ENCODE measurements at places on chromosomes 16 and 17.

DNA sequence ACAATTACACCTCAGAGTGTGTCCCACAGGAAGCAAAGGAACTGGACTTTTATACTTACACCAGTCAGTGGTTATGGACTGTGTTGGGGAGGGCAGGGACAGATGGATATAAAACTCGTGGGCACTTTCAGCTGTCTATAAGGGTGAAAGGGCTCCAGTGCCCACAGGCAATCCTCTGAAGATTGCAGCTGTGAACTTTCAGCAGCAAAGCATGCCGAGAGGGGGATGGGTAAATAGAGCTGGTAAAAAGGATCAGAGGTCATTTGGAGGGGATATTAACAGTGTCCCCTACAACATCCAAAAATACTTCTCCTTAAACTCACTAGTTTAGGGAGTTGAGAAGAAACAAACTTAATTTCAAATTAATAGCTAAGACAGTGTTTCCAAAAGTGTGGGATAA, 13.3 kb upstream of the RFWD3 start:
- no peak for DNase-seq

DNA sequence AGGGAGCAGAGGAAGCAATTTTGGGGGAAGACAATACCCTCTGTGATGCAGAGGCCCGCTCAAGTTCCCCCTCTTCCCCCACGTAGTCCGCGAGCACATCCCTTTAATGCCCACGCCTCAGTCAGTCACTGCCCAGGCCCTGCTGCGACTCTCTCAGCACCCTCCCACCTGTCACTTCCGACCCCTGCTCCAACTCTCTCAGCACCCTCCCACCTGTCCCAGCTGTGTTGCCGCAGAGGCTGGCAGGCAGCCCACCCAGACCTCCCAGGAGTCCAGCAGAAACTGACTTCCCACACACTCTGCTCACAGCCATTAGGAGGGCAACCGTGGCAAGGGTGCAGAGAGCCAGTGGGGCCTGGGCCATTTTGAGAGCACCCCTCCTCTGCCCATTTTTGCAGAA, 92.7 kb downstream of the WSCD1 start:
- DNase-seq, result no peak

GRCh38 chr16:70276392-70276791, 12.9 kb downstream of the AARS1 start:
- DNase-seq, result no peak

- peak; percentile 42 for DNase-seq
Observed at GRCh38 chr17:16987830-16988601, 16.1 kb upstream of the TNFRSF13B start.

DNA sequence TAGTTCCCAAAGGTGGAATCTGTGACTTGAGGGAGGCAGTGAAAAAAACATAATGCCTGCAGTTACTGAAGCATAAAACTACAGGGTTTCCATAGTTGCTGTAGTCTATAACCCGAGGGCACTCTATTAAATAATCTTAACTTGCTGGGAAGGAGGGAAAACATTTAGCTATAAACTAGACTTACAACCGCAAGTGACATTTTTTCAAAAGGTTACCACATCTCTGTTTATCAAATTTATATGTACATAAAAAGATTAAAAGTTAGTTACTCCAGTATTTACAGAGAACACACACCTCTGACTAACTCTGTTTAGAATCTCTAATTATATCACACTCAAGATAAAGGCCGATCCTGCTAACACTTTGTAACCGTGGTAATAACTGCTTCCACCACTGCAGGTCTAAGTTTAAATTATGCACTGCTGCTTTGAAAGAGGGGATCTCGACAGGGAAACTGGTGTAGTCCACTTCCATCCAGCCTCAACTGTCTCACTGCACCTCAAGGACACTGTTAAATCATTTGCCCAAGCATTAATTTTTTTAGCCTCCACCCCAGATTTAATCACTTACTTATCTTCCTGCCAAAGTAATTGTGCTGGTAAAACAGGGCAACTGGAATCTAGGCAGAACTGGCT, 14.6 kb downstream of the KCNJ16 start:
- no peak for DNase-seq

- no peak for DNase-seq
Observed at GRCh38 chr17:32015245-32016013, 8.2 kb downstream of the LRRC37B start.

DNA sequence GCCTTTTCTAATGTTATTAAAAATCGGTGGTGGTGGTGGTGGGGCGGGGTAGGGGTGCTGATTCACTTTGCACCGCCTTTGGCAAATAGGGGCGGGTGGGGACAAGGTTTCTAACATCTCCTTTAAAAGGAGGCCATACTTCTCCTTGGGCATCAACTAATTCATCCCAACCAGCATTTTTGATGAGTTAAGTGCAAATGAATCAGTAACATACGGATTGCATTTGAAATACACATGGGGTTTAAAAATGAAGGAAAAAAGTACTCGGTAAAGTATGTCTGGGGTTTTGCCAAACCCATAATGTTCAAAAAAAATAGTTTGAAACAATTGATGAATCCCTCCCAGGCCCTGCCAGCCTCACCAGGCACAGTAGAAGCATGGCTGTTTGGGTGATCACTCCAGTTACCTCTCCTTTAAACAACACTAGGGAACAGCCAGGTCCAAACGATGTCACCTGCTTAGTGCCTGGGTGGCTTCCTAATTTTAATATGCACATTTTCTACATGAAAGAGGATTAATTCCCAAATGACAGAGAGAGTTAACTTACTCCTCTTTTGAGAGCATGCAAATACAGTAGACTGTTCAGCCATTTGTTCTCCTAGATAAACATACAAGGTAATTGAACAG, 107.2 kb downstream of the ANKFN1 start:
- no peak for DNase-seq

- no peak for DNase-seq
Observed at GRCh38 chr17:16879686-16880085, 92.2 kb downstream of the TNFRSF13B start.

- DNase-seq, result no peak
Observed at GRCh38 chr17:28957277-28957991, 6.1 kb upstream of the PHF12 start.

- no peak for DNase-seq
Observed at GRCh38 chr16:2829501-2830354, at the start of gene ZG16B. Gene ZG16B (plus strand): TSS chr16:2830303. CDS start chr16:2830442, 139 bp downstream.

DNA sequence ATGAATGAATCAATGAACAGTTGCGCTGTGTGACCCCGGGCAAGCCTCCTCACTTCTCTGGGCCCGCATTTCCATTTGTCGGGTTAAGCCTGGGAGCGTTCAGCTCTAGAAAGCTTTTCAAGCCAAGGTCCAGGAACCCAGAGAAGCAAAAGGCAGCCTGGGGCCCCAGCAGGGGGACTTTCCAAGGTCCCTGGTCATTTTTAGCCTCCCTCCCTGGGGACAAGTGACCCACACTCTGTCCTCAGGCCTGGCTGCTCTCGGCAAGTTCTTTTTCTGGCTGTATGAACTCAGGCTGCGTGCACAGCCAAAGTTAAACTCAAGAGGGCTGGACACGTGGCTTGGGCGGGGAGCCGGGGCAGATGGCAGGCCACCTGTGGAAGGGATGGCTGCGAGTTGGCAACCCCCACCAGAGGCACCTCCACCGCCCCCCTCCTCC, 41.4 kb upstream of the CIBAR2 start:
- DNase-seq, result no peak

Measured in stimulated activated CD8-positive, alpha-beta memory T cell treated with anti-CD3 and anti-CD28 coated beads, Interleukin-7, amount 100 ng/mL, for 4 hours (primary cell).